ENCODE measurements at places on chromosomes 4 and X.

GRCh38 chr4:89835413-89835812 lies 1.5 kb downstream of the SNCA start:
- no peak for DNase-seq

- no peak for DNase-seq
Observed at GRCh38 chrX:2819345-2820135, 9.2 kb upstream of the GYG2 start.

GRCh38 chr4:13584481-13584880 lies 40.2 kb upstream of the NKX3-2 start:
- DNase-seq: no peak

DNA sequence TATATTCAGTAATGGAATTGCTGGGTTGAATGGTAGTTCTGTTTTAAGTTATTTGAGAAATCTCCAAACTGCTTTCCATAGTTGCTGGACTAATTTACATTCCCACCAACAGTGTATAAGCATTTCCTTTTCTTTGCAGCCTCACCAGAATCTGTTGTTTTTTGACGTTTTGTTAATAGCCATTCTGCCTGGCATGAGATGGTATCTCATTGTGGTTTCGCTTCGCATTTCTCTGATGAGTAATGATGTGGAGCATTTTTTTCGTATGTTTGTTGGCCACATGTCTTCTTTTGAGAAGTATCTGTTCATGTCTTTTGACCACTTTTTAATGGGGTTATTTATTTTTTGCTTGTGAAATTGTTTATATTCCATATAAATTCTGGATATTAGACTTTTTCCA lies 13.6 kb upstream of the MAGED4B start:
- no peak for DNase-seq

DNA sequence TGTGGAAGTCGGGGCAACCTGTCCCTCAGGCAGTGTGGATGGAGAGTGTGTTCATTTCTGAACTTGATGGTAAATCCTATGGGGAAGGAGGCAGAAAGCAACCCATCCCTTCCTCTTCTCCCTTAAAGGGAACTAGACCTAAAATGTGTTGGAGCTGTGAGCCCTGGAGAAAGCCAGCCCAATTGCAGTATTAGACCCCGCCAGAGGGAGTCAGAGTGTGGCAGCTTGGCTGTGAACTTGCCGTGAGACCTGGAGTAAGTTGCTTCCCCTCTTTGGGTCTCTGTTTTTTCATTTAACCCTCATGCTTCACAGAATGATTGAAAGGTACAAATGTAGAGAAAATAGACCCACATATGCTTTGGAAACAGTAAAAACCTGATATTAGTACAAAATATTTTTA lies 108.7 kb upstream of the PAK3 start:
- no peak for DNase-seq

Measured in frontal cortex (tissue), 4 donors.